ENCODE measurements at places on chromosomes 11 and 22. TPM values are rescaled to one million over a fixed set of nuclear protein-coding genes. Genes with fewer than 3 reads are reported as not detected.

DNA sequence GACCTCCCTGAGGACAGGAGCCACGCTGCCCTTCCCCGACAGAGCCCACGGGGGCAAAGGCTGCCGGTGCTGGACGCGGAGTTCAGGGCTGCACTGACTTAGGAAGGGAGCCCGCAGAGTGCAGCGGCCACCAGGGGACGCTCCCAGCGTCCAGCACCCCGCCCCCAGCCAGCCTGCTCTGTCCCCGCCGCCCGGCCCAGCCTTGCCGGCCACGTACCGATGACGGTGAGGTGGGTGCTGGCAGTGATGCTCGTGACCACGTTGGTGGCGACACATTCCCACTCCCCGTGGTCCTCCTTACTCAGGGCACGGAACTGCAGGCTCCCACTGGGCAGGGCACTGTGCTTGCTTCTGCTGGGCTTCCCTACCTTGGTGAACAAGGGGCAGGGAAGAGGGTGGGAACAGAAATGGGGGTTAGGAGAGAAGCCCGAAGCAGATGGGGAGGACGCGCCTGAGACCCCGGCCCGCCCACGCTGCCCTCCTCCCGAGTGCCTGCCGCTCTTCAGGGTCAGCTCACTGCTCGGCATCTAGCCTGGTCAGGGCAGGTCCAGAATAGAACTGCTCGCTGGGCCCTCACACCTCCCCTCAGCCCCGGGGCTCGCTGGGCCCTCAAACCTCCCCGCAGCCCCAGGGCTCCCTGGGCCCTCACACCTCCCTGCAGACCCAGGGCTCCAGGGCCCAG, 25.9 kb downstream of the IGSF9B start:
- H3K27ac ChIP-seq: no peak overlapping the region
- no peak overlapping the region for H3K4me3 ChIP-seq
- H3K36me3 ChIP-seq: no peaks in the 10 kb centered on the region

Gene RAG2
- total RNA-seq: not detected

GRCh38 chr22:46866591-46866990, 104.1 kb downstream of the TBC1D22A start:
- no peak for DNase-seq
- H3K36me3 ChIP-seq: no peaks in the 10 kb centered on the region
- H3K4me3 ChIP-seq: no peak overlapping the region
- H3K4me1 ChIP-seq: no peaks in the 10 kb centered on the region

Gene C22orf31
- not detected for total RNA-seq

DNA sequence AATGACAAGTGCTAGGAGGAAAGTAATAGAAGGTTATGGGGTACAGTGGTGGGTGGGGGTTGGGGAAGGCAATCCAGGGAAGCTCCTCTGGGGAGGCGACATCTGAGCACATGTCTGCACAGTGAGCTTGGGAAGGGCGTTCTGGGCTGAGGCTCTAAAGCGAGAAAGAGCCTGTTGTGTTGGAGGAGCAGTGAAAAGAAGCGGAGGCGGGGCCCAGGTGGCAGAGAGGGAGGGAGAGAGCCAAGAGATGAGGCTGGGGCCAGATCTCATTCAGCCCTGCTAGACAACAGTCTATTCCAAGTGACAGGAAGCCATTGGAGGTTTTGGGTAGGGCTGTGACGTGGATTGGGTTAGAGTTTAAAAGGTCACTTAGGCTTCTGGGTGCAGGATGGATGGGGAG, 55.3 kb upstream of the PARVG start:
- DNase-seq: no peak
- no peaks in the 10 kb centered on the region for H3K27me3 ChIP-seq
- H3K4me1 ChIP-seq: no peaks in the 10 kb centered on the region
- no peak overlapping the region for H3K27ac ChIP-seq
- H3K36me3 ChIP-seq: no peaks in the 10 kb centered on the region
